NCI-H524 treated with DMSO at 0.1 percent for 48 hours (cell line): ENCODE measurements at places on chromosomes 7 and 10.

- DNase-seq = no peak
These were observed 17.0 kb downstream of the KCP start for GRCh38 chr7:128893251-128894100.

DNA sequence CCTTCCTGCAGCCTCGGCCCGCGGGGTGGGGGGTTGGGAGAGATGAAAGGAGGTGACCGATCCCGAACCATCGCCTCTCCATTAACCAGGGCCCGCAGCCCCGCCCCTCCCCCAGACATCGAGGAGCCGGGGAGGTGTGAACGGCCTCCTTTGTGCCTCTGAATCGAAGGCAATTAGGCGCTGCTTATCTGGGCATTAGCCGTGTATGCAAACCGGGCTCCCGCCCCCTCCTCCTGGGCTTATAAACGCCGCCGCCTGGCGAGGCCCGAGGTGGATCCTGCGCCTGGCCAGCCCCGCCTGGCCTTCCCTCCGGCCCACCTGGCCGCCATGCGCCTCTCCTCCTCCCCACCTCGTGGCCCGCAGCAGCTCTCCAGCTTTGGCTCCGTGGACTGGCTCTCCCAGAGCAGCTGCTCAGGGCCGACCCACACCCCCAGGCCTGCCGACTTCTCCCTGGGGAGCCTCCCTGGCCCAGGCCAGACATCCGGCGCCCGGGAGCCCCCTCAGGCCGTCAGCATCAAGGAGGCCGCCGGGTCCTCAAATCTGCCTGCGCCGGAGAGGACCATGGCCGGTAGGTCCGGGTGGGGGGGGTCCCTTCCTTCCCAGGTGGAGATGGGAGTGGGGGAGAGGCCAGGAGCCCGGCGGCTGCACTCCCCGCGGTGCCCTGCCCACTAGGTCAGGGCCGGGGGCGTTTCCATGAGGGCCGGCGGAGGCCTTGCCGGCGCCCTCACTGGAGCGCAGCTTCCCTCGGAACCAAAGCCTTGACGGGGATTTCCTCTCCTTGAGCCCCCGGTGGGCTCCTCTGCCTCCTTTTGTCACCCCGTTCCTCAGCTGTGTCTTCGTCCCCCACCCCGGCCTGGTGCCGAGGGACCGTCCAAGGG lies at the start of gene VENTX:
VENTX (plus strand) TSS at position 268 of the 878 bp plus-strand sequence; CDS start at position 328, 60 bp downstream.
- no peak for DNase-seq

- no peak for DNase-seq
These were observed 48.2 kb upstream of the NFKB2 start for GRCh38 chr10:102347236-102347828.

DNA sequence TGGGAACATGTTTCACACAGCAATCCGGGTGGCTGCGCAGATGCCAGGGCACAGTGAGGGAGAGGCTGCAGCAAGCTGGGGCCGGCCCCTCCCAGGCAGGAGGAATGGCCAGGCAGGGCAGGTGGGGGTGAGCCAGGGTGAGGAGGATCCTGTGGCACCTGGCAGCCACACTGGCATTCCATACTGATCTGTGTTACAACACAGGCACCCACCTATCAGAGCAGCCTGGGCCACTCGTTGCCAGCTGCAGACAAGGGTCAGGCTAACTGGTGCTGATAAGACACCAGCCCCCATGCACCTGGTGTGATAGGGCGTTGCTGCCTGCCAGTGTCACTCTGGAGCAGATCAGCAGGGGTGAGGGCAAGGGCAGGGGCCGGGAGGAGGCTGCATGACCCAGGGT lies 16.6 kb upstream of the RET start:
- no peak for DNase-seq

GRCh38 chr10:7776777-7777176 lies 11.0 kb downstream of the KIN start:
- no peak for DNase-seq

- DNase-seq = no peak
These were observed 90.1 kb upstream of the PIK3CG start for GRCh38 chr7:106774768-106775551.

DNA sequence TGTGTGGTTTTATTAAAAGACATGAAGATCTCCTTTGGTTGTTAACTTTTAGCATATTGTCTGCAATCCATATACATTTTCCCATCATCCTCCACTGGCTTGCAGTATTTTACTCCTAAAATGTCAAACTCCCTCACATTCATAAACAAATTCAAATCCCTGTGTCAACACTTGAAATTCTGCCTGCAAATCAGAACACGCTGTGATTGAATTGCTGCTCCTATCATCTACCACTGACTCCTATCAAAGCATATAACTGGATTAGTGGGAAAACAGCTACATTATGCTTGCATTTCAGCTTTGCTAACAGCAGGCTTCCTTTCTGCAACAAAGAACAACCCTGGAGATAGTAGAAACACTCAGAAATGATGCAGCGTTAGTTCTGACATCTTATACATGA lies 281.8 kb upstream of the HGF start:
- no peak for DNase-seq

- no peak for DNase-seq
These were observed 17.0 kb downstream of the ITIH5 start for GRCh38 chr10:7649673-7650300.

DNA sequence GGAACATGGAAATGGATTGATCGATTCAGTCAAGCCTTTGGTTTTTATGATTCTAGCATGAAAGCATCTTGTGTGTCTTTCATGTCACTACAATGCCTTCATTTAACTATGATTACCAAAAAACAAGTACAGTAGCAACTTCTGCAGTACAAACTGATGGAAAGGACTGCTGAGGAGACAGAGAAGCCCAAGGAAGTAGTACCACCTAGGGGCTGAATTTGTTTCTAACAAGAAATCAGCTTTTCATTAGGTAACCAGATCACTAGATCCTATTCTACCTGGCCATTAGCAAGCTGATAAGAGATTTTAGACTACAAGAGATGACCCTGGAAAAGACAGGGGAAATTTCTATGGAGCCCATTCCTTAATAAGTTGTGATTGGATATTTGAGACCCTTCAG lies 3.2 kb upstream of the IFIT1 start:
- DNase-seq = no peak

DNA sequence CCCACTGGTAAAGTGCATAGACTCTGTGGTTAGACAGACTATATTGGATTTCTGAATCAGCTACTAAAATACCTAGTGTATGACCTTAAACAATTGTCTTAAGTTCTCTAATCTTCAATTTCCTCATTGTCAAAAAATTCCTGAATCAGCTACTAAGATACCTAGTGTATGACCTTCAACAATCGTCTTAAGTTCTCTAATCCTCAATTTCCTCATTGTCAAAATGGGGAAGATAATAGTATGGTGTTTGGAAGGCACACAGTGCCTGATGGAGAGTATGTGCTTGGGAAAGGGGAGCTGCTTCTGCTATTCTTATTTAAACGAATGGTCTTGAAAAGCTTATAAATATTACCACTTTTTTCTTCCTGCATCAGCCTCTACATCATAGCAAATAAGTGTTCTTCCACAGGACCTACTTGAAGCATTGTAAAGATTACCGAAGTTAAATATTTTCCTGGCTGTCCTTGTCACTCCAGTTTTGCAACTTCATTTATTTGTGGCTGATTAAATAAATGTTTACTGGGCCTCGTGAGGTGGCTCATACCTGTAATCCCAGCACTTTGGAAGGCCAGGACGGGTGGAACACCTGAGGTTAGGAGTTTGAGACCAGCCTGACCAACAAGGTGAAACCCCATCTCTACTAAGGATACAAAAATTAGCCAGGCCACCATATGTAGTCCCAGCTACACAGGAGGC lies 64.4 kb upstream of the ITGA8 start:
- DNase-seq = no peak

DNA sequence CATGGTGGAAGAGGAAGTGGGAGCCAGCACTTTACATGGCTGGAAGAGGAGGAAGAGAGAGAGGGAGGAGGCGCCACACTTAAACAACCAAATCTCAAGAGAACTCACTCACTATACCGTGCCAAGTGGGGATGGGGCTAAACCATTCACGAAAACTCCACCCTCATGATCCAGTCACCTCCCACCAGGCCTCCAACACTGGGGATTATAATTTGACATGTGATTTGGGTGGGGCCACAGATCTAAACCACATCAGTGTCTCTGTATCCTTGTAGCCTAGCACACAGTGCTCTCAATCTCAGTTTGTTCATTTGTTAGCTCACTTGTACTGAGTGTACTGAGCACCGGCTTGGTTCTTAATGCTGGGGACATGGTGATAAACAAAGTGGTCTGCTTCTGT lies 228.3 kb downstream of the BUB3 start:
- DNase-seq = no peak

DNA sequence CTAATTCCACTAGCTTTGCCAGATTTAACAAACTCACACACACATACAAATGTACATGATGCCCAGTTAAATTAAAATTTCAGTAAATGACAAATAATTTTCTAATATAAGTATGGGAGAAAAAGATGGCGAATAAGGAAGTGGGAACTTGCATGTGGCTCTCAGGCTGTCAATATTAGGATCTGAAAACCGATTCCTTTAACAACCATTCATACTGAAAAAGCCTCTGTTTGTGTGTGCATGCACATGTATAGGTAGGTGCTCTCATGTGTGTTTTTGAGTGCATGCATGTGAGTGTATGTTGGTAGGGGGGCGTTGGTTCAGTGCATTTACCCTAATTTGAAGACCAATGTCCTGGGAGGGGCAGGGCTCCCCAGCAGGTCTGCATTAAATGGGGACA lies 125.3 kb downstream of the HTR7 start:
- DNase-seq = no peak

- DNase-seq = no peak
These were observed 49.6 kb downstream of the ASB13 start for GRCh38 chr10:5616836-5617235.

DNA sequence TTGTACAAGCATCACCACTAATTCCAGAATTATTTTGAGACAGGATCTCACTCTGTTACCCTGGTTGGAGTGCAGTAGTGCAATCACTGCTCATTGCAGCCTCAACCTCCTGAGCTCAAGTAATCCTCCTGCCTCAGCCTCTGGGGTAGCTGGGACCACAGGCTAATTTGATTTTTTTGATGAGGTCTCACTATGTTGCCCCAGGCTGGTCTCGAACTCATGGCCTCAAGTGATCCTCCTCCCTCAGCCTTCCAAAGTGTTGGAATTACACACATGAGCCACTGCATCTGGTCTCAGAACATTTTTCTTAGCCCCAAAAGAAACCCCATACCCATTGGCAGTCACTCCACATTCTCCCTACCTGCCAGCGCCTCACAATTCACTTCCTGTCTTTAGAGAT lies 3.5 kb upstream of the WBP1L start:
- DNase-seq = no peak

GRCh38 chr10:79221110-79222051 lies 125.9 kb upstream of the PPIF start:
- no peak for DNase-seq

GRCh38 chr7:11573128-11573750 lies 258.8 kb downstream of the THSD7A start:
- no peak for DNase-seq

- no peak for DNase-seq
These were observed 84.0 kb downstream of the ARL4A start for GRCh38 chr7:12771378-12771877.

GRCh38 chr10:3350205-3350604 lies 177.6 kb upstream of the PITRM1 start:
- DNase-seq = no peak

- DNase-seq = no peak
These were observed 378.2 kb upstream of the ZMIZ1 start for GRCh38 chr10:78690354-78691111.

GRCh38 chr7:128031901-128032604 lies 816 bp upstream of the LRRC4 start:
- DNase-seq = peak; percentile 57

DNA sequence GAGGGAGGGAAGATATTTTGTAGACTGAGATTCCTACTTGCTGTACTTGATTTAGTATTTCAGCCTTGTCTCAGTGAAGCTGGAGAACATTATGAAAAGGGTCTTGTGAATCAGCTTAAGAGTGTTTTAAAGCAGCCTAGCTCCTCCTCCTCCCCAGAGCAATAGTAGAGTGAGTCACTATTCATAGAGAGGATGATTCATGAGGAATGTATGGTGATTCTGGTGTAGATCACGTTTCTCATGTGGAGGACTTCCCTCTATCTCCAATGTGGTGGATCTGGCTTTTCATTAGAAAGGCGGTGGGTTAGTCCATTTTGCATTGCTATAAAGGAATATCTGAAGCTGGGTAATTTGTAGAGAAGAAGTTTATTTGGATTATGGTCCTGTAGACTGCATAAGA lies 340.1 kb upstream of the CHRM2 start:
- DNase-seq = no peak

- no peak for DNase-seq
These were observed 112.2 kb downstream of the MYL10 start for GRCh38 chr7:101516851-101517250.

- DNase-seq = no peak
These were observed 1017.5 kb downstream of the SORCS1 start for GRCh38 chr10:106147021-106147420.

GRCh38 chr7:7335215-7335614 lies 152.9 kb downstream of the C1GALT1 start:
- no peak for DNase-seq

DNA sequence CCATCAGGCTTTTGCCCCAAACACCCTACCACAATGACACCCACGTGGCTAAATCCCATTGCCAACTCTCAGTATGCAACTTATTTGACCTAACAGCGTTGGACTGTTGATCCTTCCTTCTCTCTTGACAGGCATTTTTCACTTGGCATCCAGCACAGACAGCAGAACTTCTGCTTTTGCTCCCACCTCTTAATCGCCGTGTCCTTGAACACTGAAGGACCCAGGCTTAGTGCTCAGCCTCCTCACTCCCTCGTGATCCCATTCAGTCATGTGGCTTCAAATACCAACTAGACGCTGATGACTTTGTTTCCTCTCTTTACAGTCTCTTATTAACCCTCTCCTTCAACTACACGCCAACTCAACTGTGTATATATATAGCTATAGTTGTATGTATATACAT lies 25.0 kb downstream of the ZFAND2A start:
- no peak for DNase-seq

DNA sequence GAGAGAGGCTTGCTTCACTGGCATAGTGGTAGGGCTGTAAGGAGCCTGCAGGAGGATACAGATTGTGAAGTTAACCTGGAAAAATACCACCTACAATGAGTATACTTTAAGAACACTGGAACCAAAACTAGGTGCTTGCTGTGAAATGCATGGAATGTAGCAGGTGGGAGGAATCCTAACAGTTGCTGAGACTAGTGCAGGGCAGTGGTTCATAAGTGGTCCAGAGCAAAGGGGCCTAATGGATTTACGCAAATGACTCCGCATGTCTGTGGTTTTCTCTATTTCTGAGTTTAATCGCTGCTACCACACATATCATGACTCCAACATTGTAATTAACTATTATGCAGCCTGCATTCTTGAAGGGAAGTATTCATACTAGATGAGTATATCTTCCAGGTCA lies 218.4 kb downstream of the CHRM2 start:
- DNase-seq = no peak

DNA sequence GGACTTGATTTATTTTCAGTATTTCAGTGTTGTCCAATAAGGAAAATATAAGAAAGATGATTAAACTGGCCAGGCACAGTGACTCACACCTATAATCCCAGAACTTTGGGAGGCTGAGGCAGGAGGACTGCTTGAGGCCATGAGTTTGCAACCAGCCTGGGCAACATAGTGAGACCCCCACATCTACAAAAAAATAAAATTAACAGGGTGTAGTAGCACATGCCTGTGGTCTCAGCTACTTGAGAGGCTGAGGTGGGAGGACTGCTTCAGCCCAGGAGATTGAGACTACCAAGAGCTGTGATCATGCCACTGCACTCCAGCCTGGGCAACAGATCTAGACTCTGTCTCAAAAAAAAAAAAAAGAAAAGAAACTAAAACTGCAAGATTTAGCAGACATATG lies 138.0 kb downstream of the PARD3 start:
- no peak for DNase-seq

GRCh38 chr10:73879296-73880173 lies 5.2 kb upstream of the CAMK2G start:
- no peak for DNase-seq
